ENCODE measurements at places on chromosomes 16 and 17. TPM values are rescaled to one million over a fixed set of nuclear protein-coding genes. Genes with fewer than 3 reads are reported as not detected.

DNA sequence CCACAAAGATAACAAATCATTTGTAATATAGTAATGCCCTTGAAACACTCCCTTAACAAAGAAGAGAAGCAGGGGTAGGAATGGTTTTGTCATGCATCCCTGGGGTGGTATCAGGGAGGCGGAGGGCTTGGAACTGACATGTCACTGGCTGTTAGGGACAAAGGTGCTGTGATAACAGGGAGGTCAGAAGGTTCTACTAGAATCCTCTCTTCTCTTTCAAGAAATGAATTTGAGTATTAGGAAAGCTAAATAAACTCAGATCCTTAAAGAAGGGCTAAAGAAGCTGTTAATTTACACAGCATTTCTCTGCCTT, 65.4 kb upstream of the ADAMTS18 start:
- DNase-seq = no peak

DNA sequence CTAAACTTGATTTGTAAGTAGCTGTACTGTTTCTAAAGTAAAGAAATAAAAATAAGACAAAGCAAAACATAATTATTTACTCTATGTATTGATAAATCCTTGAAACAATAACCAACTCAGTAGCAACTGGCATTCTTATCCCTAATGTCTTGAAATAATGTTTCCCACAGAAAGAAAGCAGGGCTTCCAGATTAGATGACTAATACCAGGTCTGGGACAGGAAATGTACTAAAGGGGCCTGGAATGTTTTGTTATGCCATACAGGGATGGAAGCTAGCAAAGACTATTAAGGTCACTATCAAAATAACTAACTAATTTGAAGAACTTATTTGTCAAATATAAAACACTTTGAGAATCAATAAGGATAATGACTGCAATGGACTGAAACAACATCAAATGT, 82.1 kb downstream of the CFDP1 start:
- peak; percentile 60 for DNase-seq

DNA sequence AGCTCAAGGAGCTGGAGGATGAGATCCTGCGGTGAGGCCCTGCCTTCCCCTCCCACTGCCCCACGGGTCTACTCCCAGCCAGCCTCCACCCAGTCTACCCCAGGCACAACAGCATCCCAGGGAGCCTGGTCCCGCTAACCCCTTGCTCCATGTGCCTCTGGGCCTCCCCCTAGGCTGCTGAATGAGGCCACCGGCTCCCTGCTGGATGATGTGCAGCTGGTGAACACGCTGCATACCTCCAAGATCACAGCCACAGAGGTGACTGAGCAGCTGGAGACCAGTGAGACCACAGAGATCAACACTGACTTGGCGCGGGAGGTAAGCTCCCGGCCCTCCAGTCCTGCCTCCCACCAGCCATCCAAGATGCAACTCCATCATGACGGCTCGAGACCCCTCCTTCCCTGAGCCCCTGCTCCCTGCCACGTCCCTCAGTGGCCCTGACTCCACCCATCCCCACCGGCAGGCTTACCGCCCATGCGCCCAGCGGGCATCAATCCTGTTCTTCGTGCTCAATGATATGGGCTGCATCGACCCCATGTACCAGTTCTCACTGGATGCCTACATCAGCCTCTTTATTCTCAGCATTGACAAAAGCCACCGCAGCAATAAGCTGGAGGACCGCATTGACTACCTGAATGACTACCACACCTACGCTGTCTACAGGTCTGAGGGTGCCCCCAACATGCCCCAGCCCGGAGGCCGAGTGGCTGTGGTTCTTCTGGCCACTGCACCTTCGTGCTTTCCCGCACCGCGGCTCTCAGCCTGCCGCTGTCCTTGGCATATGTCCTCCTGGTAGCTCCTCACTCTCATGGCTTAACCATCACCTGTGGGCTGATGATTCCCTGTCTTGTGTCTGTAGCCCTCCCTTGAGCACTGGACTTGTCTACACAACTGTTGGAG, 15.0 kb upstream of the KDM6B start:
- DNase-seq = no peak

DNA sequence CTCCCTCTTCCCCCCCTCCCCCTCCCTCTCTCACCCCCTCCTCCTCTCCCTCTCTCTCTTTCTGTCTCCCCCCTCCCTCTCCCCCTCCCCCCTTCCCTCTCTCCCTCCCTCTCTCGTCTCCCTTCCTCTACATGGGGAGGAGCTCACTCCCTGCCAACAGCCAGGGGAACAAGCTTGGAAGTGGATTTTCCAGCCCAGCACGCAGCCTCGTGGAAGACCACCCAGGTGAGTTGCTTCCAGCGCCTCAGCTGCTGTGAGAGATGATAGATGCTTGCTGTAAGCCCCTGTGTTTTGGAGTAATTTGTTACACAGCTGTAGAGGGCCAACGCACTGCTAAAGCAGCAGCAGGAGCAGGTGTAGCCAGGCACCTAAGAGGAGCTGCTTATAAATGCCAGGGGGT, 20.8 kb downstream of the ACTG1 start:
- no peak for DNase-seq

DNA sequence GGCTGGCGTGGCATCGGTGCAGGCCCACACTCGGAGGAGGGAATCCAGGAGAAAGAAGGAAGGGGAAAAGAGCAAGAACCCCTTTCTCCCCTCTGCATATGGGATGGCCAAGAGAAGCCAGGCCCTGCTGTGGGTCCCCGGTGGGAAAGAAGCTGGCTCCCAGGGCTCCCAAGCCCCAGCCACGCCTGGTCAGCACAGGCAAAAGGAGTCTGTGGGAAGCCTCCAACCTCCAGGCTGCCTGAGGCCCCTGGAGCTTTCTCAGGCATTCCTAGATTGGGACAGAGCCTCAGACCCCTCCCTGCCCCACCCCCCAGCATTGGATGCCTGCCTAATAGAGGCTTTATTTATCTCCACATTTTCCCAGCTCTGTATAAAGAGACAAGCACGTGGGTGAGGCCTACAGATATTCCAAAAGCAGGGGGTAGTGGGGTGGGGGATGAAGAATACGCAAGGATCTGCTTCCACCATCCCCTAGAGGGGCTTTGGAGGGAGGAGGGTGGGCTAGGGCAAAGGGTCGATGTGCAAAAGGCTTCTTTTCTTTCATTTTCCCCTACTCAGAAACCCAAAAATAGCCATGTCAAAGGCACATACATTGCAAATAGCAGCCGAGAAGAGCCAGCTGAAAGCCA, 56.4 kb downstream of the MPRIP start:
- DNase-seq = no peak

- no peak for DNase-seq
Measured at GRCh38 chr17:59439741-59440211, 108.3 kb downstream of the YPEL2 start.

Gene PYCARD
- total RNA-seq = 1.8 TPM

Gene PCYT2
- total RNA-seq = 58.3 TPM

Gene SMIM5
- 0.22 TPM for total RNA-seq

Gene LMF1
- 26.3 TPM for total RNA-seq

Gene KIFC3
- total RNA-seq = 198 TPM

Gene CES1
- 625 TPM for total RNA-seq

Gene LRRC36
- not detected for total RNA-seq

Data from A673 (cell line).